Activated CD4-positive, alpha-beta memory T cell treated with anti-CD3 and anti-CD28 coated beads for 36 hours (primary cell): ENCODE measurements at places on chromosomes 6 and 20. TPM values are rescaled to one million over a fixed set of nuclear protein-coding genes. Genes with fewer than 3 reads are reported as not detected.

GRCh38 chr6:74782346-74782745 is 423.5 kb downstream of the COL12A1 start:
- H3K4me3 ChIP-seq: no peak overlapping the region
- no peak overlapping the region for H3K27ac ChIP-seq
- no peak for DNase-seq
- H3K4me1 ChIP-seq: no peaks in the 10 kb centered on the region
- no peaks in the 10 kb centered on the region for H3K27me3 ChIP-seq

- H3K4me3 ChIP-seq: no peak overlapping the region
- peaks cover 5% of the 10 kb centered on the region for H3K4me1 ChIP-seq
- H3K27ac ChIP-seq: no peak overlapping the region
- no peak for DNase-seq
Measured at GRCh38 chr6:35477028-35477427, 8.8 kb downstream of the RPL10A start.

The CLDN20 gene
- total RNA-seq: not detected

The PRDM13 gene
- not detected for total RNA-seq

DNA sequence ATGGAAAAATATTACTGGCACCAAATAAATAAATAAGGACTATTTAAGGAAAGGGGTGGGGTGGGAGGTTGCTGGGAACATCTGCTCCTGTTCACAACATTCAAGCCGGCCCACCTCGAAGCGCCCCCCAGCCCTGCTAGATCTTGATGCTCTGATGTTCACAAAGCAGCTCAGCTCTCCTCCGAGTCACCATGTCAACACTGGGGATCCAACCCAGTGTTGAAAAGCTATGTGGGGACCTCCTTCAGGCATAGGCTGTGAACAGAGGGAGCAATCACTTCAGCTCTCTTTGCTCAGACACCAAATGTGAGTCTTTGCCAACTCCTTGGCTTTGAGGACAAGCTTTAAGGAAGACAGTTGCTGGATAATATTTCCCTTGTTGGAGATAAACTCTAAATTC is 176.8 kb upstream of the NT5E start:
- no peaks in the 10 kb centered on the region for H3K27me3 ChIP-seq
- H3K27ac ChIP-seq: no peak overlapping the region
- no peak overlapping the region for H3K4me3 ChIP-seq
- no peaks in the 10 kb centered on the region for H3K4me1 ChIP-seq
- H3K36me3 ChIP-seq: no peaks in the 10 kb centered on the region

DNA sequence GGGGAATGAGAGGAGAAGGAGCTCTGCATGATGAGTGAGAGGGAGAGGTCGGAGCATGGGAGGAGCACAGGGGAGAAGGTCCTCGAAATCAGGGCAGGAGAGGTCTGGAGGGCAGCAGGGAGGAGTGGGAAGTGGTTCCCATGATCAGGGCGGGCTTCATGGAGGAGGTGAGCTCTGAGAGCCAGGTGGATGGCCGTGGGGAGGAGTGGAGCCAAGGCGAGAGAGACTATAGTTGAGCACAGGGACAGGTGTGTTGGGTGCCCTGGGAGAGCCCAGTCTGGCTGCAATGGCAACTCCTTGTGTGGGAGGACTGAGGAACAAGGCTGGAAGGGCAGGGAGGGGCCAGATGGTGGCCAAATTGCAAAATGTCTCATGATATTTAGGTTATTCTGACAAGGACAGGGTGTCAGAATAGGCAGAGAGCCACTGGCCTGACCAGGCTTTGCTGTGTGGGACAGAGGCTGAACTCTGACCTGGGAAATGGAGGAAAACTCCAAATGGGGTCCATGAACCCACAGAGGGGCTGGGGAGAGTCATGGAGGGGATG is 21.4 kb downstream of the TTBK1 start:
- H3K4me3 ChIP-seq: no peak overlapping the region
- H3K27me3 ChIP-seq: no peaks in the 10 kb centered on the region
- H3K4me1 ChIP-seq: peaks cover 8% of the 10 kb centered on the region

The CENPQ gene
- 21.4 TPM for total RNA-seq

DNA sequence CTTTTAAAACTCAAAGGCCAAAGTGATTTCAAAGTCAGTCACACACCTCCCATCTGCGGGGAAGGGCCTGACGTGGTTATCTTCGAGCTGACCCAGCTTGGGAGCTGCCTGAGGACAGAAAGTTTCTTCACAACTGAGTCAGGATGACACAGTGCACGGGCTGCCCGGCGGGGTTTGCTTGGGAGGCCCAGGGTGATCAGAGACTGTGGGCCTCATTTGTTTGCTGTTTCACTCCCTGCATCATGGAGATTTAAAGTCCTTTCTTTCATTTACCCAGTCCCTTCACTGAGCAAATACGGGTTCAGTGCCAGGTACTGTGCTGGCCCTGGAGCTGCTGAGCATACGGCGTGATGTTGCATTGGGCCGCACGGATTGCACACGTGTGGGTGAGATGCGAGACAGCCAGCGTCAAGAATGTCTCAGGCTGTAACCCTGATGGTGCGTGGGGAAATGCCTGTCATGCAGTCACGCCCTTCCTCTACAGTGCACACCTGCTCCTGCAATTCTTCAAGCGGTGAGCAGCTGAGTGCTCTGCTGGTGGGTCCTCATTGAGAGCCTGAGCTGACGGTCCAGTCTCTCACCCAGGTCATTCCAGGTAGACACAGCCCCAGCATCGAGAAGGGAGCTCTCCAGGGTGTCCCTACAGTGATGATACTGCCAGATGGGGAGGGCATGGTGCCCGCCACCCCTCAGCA is 82.7 kb upstream of the PMEPA1 start:
- H3K27me3 ChIP-seq: no peaks in the 10 kb centered on the region
- no peaks in the 10 kb centered on the region for H3K36me3 ChIP-seq
- no peaks in the 10 kb centered on the region for H3K4me1 ChIP-seq
- DNase-seq: no peak
- no peak overlapping the region for H3K27ac ChIP-seq

The SGK2 gene
- 0.87 TPM for total RNA-seq

DNA sequence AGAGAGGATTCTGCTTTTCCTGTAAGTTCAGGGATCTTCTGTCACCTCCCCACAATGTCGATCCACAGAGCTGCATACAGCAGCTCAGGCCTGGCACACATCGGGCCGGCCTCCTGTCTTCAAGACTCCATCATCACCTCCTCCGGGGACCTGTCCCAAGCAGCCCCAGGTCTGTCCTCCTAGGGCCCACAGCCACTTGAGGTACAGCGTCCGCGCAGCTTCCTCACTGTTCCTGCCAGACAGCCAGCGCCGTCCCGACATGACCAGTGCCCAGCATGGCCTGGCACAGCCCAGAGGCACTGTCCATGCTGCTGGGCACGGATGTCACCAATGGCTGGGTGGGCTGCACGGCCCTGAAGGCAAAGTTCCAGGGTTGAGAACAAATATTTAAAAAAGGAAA is 101.6 kb downstream of the DLL1 start:
- H3K4me1 ChIP-seq: no peaks in the 10 kb centered on the region
- no peak overlapping the region for H3K4me3 ChIP-seq
- H3K36me3 ChIP-seq: peaks cover 1% of the 10 kb centered on the region
- H3K27ac ChIP-seq: no peak overlapping the region
- no peak for DNase-seq

The FAM83C gene
- total RNA-seq: not detected

The CD93 gene
- 1.9 TPM for total RNA-seq

The BANF2 gene
- total RNA-seq: not detected

DNA sequence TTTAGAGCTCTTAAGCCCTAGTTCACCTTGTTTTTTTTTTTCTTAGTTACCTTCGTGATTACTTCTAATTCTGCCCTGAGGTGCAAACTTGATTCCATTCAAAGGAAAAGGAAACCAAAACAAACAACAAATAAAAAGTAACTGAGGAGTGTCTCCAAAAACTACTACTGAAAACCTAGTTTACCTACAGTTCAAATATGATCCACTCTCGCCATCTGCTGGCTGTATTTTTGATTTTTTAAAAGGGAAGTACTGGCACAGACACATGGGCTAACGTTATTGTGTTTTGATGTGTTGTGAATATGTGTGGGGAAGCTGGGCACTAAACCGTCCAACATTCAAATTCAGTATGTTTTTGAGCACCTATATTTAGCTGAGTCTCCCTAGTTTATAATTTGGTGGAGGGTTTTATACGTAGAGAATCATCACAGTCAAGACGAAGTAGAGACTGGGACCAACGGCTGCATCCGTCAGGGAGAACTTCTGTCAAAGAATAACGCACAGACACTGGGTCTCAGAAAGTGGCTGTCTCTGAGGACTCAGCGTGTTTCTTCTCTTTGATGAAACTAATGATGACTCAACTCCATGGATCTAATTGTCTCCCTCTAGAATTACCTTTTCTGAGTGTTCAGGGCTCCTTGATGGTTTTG is 373.5 kb upstream of the BTBD3 start:
- H3K4me3 ChIP-seq: no peak overlapping the region
- no peaks in the 10 kb centered on the region for H3K4me1 ChIP-seq
- no peak overlapping the region for H3K27ac ChIP-seq
- H3K27me3 ChIP-seq: no peaks in the 10 kb centered on the region

DNA sequence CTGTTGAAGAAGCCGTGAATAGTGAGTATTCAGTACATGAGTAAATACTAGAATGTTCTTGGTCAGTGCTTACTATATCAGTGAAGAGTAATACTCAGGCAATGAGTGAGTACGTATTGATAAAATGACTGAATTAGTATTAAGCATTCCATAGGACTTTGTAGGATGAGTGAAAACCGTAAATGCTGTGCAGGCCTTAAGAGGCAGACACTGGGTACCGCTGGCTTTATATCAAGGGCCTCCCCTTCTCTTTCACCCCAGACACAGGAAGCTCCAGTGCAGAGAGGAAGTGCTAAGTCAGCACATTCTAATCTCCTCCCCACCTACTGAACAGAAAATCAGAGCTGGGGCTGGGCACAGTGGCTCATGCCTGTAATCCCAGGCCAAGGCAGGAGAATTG is 24.2 kb downstream of the POFUT1 start:
- DNase-seq: peak; percentile 75
- H3K4me3 ChIP-seq: peak overlapping the region; percentile 45
- peak overlapping the region; percentile 97 for H3K27ac ChIP-seq
- peaks cover 50% of the 10 kb centered on the region for H3K4me1 ChIP-seq
- peaks cover 68% of the 10 kb centered on the region for H3K36me3 ChIP-seq

DNA sequence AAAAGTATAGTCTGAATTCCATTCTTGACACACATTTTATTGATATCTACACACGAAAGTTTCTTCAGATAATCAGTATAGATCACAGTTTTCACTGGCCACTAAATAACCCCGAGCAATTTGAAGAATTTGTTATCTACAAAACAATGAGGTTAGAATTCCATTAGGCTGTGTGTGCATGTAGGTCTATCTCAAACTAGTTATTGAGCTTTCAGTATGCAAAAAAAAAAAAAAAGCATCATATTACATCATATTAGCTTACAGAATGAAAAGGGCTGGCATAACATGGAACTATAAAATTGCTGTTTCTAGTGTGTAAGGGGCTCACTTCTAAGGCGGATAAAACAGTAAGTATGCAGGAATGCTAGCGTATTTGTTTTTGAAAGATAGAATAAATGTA is 59.5 kb upstream of the ADGRG6 start:
- no peak for DNase-seq
- no peak overlapping the region for H3K4me3 ChIP-seq

DNA sequence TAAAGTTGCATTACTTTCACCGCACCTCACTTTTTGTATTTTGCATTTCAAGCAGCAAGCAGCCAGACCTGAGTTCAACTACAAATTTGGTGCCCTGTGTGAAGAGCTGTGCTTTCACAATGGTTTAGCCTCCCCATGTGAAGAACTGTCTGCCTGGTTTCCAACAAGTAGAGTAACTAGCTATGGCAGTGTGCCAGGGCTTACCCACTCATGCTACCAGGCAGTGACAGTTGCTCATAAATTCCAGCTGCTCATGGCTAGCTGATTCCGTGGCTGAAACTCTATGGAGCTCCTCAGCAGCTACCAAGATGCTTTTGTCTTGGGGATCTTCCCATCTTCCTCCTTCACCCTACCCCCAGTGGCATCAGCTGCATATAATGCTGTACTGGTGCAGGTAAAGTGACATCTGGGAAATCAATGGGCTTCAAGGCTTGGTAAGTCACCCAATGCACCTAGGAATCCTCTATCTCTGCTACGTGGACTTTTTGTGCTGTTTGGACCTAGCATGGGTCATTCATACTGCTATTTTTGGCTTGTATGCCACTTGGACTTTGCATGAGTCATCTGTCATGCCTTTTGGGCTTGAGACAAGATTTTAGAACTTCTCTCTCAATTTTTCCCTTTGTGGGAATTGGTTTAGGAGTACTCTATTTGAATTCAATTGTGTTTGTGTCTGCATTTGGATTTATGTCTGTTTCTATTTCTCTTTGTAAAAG is 176.5 kb upstream of the GJE1 start:
- no peak for DNase-seq
- no peak overlapping the region for H3K4me3 ChIP-seq
- no peaks in the 10 kb centered on the region for H3K4me1 ChIP-seq
- H3K27me3 ChIP-seq: no peaks in the 10 kb centered on the region
- H3K27ac ChIP-seq: no peak overlapping the region

- no peak for DNase-seq
- no peaks in the 10 kb centered on the region for H3K4me1 ChIP-seq
- peaks cover 4% of the 10 kb centered on the region for H3K27me3 ChIP-seq
- no peaks in the 10 kb centered on the region for H3K36me3 ChIP-seq
Measured at GRCh38 chr6:110514818-110515217, 38.4 kb upstream of the SLC22A16 start.

The E2F3 gene
- total RNA-seq: 17.9 TPM

DNA sequence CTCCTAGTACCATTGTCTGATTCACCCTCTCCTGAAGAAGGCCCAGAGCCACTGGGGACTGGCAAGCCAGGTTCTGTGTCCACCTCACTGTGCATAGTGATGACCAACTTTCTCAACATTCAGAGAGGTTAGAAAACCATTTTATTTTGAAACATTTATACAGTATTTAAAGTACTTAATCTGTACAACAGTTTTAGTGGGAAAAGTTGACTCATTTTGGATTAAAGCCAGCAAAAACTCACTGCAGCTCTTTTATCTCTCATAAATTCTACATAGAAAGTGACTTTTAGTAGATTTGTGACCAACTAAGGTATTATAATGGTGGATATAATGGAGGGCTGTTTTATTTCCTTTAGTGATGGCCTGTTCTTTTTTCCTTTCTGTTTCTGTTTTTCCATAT is 9.7 kb downstream of the TULP4 start:
- H3K27ac ChIP-seq: no peak overlapping the region
- no peaks in the 10 kb centered on the region for H3K27me3 ChIP-seq
- no peak overlapping the region for H3K4me3 ChIP-seq
- peaks cover 6% of the 10 kb centered on the region for H3K36me3 ChIP-seq
- peaks cover 41% of the 10 kb centered on the region for H3K4me1 ChIP-seq

The OR5V1 gene
- total RNA-seq: not detected
